ENCODE measurements at places on chromosomes 3 and 15.

- DNase-seq: no peak
Observed at GRCh38 chr3:67654844-67655177, 399 bp upstream of the SUCLG2 start.

GRCh38 chr3:102484-102883 is 94.1 kb upstream of the CHL1 start:
- DNase-seq: no peak

DNA sequence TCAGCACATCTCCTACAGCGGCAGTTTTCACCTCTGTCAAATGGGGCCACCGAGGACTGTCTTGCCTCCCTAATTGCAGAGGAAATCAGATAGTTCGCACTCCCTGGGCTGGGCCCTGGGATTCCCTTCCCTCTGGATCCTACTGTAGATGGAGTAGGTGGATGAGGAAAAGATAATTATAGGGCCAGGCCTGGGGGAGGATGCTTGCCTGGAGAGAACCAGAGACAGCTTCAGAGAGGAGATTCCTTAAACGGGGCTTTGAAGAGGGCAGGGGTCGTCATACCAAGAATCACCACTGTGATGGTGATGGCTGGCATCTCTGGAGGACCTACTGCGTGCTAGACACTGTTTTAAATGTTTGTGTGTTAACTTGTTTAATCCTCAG is 50.8 kb upstream of the SLC6A6 start:
- no peak for DNase-seq

GRCh38 chr3:99951701-99952100 is 134.0 kb downstream of the CMSS1 start:
- DNase-seq: no peak

DNA sequence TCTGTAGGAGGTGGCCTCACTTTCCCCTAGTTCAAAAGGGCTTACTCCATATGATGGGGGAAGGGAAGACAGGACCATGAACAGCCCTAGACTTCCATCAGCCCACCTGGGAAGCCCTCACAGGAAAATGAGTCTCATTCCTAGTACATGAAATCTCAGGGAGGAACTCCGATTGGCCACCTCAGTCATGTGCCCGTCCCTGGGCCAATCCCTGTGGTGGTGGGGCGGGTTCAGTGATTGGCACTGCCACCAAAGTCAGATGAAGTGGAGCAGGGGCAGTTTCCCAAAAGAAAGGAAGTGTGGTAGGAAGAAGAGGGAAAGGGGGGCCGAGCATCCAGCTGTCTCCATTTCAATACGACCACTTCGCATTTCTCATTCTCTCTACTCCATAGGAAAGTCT is 25.9 kb upstream of the GP9 start:
- DNase-seq: no peak

- DNase-seq: peak; percentile 42
Observed at GRCh38 chr3:44761424-44762169, at the start of the genes KIAA1143 and KIF15. KIAA1143 (minus strand) TSS chr3:44761619; CDS start chr3:44761602, 17 bp downstream. KIF15 (plus strand) TSS chr3:44761794; CDS start chr3:44761866, 72 bp downstream.

GRCh38 chr15:65841121-65841930 is 28.0 kb upstream of the RAB11A start:
- no peak for DNase-seq

GRCh38 chr3:20054549-20054987 is 14.3 kb downstream of the KAT2B start:
- DNase-seq: no peak

- DNase-seq: no peak
Observed at GRCh38 chr15:95371664-95372063, 958.8 kb upstream of the NR2F2 start.

- DNase-seq: no peak
Observed at GRCh38 chr3:8213286-8213685, 288.3 kb upstream of the LMCD1 start.

DNA sequence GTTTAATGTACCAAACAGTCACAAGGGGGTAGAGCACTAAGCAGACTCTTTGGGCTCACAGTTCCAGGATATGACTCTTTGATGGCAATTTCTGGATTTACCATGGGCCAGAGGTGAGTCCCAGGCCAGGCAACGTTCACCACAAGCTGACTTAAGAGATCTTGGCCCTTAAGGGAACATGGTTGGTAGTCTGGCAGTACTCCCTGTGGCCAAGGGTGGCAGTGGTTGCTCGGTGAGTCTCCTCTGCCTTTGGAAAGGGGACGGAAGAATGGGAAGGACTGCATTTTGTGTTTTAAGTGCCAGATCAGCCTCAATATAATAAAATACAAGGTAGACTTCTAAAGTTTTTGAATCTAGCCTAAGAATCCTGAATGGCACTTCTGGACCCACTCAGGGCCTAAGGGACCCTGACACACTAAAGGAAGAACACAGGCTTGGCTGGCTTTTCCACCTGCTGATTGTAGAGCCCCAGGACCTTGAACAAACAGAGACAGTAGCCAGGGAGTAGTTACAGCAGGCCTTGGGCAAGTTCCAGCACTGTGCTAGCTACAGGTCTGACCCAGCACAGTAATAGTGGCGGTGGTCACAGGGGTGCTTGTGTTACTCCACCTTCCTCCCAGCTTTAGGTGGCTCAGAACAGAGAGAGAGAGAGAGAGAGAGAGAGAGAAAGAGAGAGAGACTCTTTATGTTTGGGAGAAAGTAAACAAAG is 730.7 kb upstream of the ALCAM start:
- DNase-seq: no peak

- DNase-seq: no peak
Observed at GRCh38 chr3:17151598-17152373, 267.0 kb downstream of the PLCL2 start.

DNA sequence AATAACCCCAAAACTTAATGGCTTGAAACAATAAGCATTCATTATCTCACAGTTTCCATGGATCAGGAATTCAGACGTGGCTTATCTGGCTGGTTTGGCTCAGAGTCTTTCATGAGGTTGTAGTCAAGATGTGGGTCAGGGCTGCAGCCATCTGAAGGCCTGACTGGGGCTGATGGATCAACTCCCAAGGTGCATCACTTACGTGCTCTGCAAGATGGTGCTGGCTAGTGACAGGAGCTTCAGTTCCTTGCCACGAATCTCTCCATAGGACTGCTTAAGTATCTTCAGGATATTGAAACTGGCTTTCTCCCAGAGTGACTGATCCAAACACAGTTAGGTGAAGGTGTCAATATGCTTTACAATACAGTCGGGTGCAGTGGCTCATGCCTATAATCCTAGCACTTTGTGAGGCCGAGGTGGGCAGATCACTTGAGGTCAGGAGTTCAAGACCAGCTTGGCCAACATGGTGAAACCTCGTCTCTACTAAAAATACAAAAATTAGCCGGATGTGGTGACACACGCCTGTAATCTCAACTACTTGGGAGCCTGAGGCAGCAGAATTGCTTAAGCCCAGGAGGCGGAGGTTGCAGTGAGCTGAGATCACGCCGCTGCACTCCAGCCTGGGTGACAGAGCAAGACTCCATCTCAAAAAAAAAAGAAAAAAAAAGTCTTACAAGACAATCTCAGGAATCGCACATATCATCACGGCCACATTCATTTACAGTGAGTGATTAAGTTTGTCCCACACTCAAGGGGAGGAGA is 28.5 kb upstream of the PTPRG start:
- no peak for DNase-seq

GRCh38 chr3:43526956-43527355 is 94.9 kb downstream of the ANO10 start:
- no peak for DNase-seq

DNA sequence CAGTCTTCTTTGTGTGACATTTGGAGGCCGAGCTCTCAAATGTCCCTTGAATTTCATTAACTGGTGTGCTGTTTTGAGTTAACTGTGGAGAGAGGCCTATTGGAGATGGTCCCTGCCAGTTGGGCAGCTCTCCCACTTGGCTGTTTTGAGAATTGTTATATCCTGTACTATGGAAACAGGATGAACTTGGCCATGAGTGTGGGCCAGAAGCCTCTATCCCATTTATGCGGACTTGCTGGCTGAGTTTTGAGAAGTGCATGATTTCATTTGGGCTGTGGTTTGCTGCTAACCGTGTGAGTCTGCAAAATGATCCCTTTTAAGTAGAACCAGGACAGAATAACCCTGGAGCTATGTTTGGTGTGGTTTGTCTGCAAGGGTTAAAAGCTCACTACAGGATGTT is 366.0 kb downstream of the PTPRG start:
- no peak for DNase-seq

GRCh38 chr15:80070840-80071239 is 11.4 kb downstream of the ZFAND6 start:
- DNase-seq: no peak

GRCh38 chr3:56790016-56790821 is 11.5 kb downstream of the ARHGEF3 start:
- DNase-seq: no peak

GRCh38 chr3:171842864-171843518 is at the start of gene TMEM212:
TMEM212 (plus strand) TSS chr3:171843349; CDS start chr3:171843384, 35 bp downstream.
- no peak for DNase-seq

GRCh38 chr3:33093847-33094246 is 3.1 kb downstream of the GLB1 start:
- no peak for DNase-seq

- no peak for DNase-seq
Observed at GRCh38 chr3:38925351-38925750, 109.3 kb upstream of the SCN10A start.

DNA sequence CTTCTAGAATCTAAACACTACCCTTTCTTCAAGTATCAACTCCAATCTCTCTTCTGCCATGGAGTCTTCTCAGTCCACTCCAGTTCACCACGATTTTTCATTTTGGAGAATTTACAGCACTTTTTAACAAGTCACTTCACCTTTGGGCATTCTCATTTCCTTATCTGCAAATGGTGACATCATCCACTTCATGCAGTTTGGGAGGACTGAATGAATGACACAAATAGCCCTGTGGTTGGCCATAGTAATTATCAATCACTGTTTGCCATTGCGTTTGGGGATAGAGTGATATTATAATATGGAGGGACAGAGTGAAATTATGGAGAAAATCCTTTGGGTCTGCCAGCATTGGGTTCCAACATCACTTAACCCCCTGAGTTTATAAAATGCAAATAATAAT is 38.0 kb upstream of the TM4SF1 start:
- DNase-seq: no peak

- no peak for DNase-seq
Observed at GRCh38 chr3:79874646-79875045, 106.8 kb upstream of the ROBO1 start.

GRCh38 chr3:94402126-94402525 is 339.3 kb downstream of the NSUN3 start:
- DNase-seq: no peak

GRCh38 chr3:24905266-24905665 is 410.6 kb upstream of the THRB start:
- no peak for DNase-seq

DNA sequence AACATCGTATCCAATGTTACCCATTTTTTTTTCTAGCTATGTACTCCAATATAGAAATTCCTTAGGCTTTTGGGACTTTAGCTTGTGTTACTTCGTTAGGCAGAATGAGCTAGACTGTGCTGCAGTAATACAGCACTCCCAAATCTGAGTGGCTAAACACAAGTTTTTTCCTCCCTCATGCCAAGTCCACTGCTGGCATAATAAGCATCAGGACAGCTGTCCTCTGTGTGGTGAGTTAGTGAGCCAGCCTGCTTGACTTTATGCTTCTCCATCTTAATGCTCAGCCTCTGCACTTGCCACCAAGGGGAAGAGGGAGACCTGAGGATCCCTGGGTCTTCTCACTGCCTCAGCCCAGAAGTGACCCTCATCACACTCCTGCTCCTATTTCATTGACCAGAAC is 18.2 kb upstream of the ACOX2 start:
- no peak for DNase-seq

DNA sequence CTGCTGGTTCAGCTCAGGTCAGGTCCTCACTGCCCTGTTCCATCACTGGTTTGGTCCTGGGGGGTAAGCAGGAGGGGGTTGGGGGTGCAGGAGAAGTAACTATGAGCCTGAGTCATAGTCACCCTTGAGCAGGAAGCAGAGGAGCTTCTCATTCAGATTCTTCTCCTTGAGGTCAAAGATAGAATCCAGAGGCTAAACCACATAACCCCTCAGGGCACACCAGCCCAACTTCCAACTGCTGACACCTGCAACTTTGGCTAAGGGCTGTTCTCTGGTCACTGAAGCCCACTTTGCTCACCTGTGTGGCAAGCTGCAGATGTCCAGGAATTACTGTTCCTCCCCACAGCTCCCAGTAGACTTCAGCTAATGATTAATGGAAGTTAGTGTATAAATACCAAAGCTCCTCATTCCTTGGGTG is 48.8 kb upstream of the LRRFIP2 start:
- no peak for DNase-seq

DNA sequence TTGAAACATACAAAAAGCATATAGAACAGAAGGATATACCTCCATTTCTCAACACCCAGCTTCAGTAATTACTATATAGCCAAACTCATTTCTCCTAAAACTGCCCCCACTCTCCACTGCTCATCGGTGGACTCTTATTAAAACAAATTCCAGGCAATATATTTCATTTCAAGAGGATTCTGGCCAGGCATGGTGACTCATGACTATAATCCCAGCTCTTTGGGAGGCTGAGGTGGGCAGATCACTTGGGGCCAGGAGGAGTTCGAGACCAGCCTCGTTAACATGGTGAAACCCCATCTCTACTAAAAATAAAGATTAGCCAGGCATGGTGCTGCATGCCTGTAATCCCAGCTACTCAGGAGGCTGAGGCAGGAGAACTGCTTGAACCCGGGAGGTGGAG is 40.9 kb downstream of the SNX4 start:
- DNase-seq: no peak

DNA sequence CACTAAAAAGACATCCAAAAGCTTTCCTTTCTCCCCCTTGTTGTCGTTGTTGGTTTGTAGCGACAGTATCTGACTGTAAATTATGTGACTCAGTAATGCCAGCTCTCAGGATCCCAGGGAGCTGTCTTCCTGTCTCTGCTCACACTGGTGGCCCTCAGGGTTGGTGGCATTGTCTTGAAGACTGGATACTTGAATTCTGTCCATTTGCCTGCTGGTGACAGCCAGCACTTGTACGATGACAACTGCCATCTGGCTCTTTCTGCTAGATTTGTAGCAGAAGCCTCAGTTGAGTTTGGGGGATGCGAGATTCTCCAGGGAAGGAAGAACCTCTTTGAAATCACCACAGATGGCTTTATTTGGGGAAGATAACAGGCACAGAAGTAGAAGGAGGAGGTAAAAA is 120.8 kb downstream of the ARPP21 start:
- no peak for DNase-seq

- no peak for DNase-seq
Observed at GRCh38 chr15:45855907-45856579, 221.2 kb downstream of the SQOR start.

- DNase-seq: no peak
Observed at GRCh38 chr15:84736375-84736774, 12.0 kb upstream of the ZNF592 start.

- no peak for DNase-seq
Observed at GRCh38 chr3:52539010-52539653, 2.7 kb downstream of the UQCC5 start.

Measured in cortex of kidney (tissue), 1 donor.